ENCODE measurements at places on chromosomes 3 and 15. TPM values are rescaled to one million over a fixed set of nuclear protein-coding genes. Genes with fewer than 3 reads are reported as not detected.

GRCh38 chr3:39849992-39850715 lies 40.7 kb downstream of the MYRIP start:
- H3K27me3 ChIP-seq = no peaks in the 10 kb centered on the region
- H3K4me1 ChIP-seq = no peaks in the 10 kb centered on the region

DNA sequence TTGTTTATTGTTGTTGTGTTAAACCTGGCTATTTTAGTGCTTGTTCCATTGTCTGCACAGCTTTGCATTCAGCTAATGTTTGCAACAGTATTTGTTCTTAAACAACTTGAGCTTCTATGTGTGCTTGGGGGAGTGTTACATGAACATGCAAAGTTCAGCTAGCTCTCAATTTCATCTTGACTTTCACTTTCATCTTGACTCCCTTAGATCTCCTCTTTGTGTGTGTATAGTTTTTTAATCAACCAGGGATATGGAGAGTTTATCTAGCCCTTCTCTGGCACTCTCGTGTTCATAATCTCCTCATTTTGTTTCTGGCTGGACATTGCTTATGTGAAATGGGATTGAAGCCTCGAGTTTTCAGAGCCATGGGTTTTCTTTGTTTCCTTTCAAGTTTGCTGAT lies 212.4 kb upstream of the ZBTB20 start:
- no peaks in the 10 kb centered on the region for H3K36me3 ChIP-seq
- no peaks in the 10 kb centered on the region for H3K27me3 ChIP-seq
- DNase-seq = no peak
- no peaks in the 10 kb centered on the region for H3K4me1 ChIP-seq
- H3K27ac ChIP-seq = no peak overlapping the region

The CLDN18 gene
- total RNA-seq = 0.11 TPM

GRCh38 chr15:98690272-98690950 lies 42.1 kb downstream of the IGF1R start:
- H3K27ac ChIP-seq = no peak overlapping the region
- no peaks in the 10 kb centered on the region for H3K4me1 ChIP-seq
- H3K4me3 ChIP-seq = no peak overlapping the region
- H3K36me3 ChIP-seq = no peaks in the 10 kb centered on the region
- DNase-seq = no peak
- peaks cover 27% of the 10 kb centered on the region for H3K27me3 ChIP-seq

The BFSP2 gene
- not detected for total RNA-seq

DNA sequence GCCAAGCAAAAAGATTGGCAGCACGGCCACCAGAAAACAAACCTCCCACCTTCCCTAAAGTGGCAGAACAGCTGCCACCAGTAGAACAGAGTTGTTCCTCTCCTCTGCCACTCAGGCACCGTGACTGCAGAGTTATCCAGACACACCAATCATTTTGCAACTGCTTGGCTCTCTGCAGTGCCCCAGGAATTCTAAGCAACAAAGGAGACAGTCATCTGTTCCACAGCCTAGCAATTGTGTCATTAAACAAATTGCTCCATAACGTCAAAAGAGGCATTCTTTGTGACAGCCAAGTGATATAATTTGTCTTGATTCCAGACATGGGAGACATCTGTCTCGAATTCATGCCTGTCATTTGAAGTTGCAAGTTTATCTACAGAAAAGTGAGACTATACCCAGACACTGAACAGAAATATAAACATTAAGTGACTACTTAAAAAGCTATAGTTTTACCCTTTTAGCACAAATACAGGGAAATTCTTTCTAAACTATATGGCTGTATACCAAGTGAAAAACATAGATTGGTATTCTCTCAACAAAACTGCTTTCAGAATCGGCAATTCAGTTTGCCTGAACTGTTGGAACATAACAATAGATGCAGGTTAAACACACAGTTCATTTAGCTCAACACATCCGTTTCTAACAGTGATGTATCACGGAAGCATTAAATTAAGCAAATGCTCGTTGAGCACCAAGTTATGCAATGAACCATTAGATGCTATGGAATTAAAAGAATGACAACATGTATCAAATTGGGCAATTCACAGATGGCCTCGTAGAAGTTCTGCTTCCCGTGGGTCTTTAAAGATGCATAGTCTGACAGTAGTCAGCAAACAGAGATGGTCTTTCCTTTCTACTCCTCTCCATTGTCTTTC lies 281.3 kb downstream of the FGF12 start:
- no peak overlapping the region for H3K4me3 ChIP-seq
- no peak overlapping the region for H3K27ac ChIP-seq
- H3K27me3 ChIP-seq = no peaks in the 10 kb centered on the region
- H3K36me3 ChIP-seq = no peaks in the 10 kb centered on the region

The ANKRD34C gene
- total RNA-seq = not detected

The ITPKA gene
- 33.3 TPM for total RNA-seq

Data from K562 (cell line).